ENCODE measurements at places on chromosomes 5 and 9.
A peak's percentile ranks its signal among the peaks of the same experiment; 100 is the strongest.

GRCh38 chr9:89706086-89706485 lies 101.3 kb downstream of the GADD45G start:
- DNase-seq = no peak

- DNase-seq = no peak
Observed at GRCh38 chr9:132032238-132032950, 47.3 kb downstream of the MED27 start.

DNA sequence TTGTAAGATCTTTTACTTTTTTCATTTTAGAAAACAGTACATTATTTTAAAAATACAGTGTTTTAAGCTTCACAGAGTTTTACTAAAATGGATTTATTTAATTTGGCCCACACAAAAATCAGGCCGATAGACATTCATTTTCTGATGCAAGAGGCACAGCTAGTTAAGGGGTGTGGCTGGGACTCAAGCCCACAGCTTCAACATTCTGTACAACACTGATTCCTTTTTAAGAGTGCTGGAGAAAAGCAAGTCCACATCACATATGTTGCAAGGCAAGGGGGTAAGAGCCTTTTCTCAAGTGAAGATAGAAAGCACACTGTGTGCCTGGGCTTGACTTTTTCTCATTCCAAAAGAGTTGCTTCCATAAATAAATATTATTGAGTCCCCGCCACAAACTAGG lies 195.9 kb downstream of the RFK start:
- no peak for DNase-seq

- peak; percentile 11 for DNase-seq
Observed at GRCh38 chr9:126756876-126757415, 47.9 kb upstream of the ZBTB43 start.

DNA sequence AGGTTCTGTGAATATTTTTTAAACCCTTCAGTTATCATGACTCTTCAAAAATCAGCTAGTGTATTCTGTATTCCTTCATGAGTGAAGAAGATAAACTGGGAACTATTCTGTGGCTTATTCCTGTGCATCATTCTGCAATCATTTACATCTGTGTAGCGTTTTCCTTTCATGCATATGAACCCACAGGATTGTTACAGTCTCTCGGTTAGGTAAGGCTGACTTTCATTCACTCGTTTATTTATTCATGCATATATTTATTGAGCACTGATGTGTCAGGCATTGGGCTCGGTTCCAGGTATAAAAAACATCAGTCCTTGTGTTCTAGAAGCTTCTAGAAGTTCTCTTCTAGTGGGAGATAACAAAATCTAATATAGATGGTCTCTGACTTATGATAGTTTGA lies 318.4 kb downstream of the MAN2A1 start:
- DNase-seq = no peak

- DNase-seq = no peak
Observed at GRCh38 chr9:98280574-98280973, 25.1 kb upstream of the TBC1D2 start.

DNA sequence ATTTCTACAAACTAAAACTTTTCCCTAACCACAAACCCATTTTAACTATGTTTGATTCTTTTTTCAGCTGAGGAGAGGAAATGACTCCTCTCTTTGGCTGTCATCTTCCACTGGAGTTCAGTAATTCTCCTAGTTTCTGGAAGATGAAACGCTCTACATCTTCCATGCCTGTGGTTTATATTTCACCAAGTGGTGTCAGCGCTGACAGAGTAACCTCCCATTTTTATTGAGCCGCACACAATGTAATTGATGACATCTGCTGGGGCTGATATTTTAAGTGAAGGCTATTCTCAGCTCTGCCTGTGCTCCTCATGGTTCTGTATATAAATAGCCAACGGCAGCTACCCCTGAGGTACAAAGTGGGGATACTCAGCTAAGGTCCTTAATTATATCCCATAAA lies 234.6 kb downstream of the SPOCK1 start:
- DNase-seq = no peak

DNA sequence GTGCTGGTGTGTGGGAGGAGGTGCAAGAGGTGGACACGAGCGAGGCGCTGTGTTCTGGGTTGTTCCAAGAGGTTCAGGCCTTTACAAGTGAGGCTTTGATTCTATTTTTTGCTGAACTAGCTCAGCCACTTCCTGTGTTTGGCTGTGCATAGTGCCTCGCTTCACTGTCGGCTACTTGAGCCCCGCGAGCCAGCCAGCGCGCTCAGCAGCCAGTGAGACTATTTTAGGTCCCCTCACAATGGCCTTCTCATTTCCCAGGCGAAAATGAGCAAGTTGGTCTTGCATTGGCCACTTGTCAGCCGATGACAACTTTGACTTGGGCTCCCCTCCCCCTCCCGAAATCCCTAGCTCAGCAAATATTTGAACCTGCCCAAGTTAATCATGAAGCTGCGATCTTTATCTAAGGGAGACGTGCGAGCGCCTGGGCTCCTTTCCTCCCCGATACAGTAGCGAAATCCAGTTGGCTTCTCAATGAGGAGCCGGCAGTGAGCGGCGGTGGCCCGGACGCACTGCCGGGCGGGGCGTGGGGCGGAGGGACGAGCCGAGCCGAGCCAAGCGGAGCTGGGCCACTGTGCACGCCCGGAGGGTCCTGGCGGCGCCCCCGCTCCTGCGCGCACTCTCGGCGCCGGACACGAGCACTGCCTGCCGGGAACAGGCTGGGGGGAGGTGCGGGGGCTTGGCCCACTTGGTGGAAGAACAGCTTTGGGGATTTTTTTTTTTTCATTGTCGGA lies 72.6 kb downstream of the PIK3R1 start:
- peak; percentile 95 for DNase-seq

DNA sequence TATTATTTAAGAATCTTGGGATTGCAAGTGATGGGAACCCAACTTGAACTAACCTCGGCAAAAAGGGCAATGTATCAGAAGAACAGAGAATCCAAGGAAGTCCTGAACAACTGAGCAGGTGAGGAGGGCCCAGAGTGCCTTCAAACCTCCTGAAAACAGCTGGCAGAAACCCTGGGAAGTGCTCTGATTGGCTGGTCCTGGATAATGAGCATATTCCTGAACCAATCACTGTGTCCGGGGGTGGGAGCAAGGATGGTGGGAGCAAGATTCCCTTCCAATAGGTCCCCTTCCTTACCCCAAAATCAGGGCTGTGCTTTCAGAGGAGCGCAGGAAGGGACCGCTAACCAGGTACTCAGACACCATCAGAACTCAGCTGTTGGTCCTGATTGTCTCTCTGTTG lies 31.9 kb upstream of the TBC1D2 start:
- no peak for DNase-seq

DNA sequence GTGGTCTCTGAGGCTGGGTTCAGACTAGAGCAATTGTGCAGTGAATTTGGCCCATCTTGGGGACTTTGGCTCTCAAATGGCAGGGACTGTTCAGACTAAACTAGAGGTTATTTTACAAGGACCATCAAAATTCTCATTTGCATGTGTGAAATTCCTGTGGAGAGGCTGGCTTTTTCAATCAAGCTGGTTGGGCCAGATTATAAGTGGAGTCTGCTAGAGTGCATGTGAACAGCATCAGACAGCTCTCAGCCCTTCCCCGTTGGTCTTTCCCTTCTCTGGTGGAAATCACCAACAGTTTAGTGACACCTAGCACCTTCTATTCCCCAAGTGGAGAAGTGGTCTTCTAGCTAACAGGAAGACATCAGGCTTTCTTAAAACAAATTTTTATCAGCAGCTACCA lies 301.3 kb downstream of the CWC27 start:
- DNase-seq = no peak

DNA sequence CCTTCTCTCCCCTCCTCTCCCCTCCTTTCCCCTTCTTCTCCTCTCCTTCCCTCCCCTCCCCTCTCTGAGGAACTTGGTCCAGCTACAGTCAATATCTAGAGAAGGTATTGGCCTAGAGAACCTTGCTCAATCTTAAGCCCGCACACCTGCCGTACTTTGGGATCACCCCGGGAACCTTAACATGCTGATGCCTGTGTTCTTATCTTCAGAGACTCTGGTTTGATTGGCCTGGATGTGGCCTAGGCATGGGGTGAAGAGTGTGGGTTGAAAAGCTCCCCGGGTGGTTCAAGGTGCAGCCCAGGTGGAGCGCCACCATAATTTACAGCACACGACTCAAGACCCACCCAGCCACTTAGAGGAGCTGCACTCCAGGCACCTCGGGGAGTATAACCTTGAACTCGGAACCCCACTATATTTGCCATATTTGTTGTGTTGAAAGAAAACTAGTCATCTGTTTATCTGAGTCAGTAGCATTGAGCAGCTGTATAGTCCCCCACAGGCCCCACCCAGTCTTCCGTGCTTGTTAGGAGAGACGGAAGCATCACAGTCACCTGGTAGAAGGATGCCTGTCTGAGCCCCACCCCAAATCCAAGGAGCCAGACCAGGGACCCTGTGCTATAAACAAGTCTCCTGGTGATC lies 14.4 kb upstream of the PHF19 start:
- DNase-seq = no peak

All from Ammon's horn (tissue), 1 donor.